Skeletal muscle tissue (tissue), 5 donors: ENCODE measurements at places on chromosomes 12 and 14. TPM values are rescaled to one million over a fixed set of nuclear protein-coding genes. Genes with fewer than 3 reads are reported as not detected.

The AKAP5 gene
- 0.52 TPM for total RNA-seq

The KRT72 gene
- not detected for total RNA-seq

The BCL2L14 gene
- under 0.01 TPM for total RNA-seq

The WBP11 gene
- 7.8 TPM for total RNA-seq

The VRTN gene
- not detected for total RNA-seq

The OR4E2 gene
- not detected for total RNA-seq

The DENR gene
- total RNA-seq: 25.1 TPM

The LYZ gene
- 34.4 TPM for total RNA-seq

The RNASE7 gene
- total RNA-seq: not detected

The EFCAB11 gene
- total RNA-seq: 7.3 TPM

The CNOT2 gene
- total RNA-seq: 134 TPM

The UBR7 gene
- total RNA-seq: 26.1 TPM

The CIROP gene
- total RNA-seq: not detected

The SLC2A14 gene
- 0.52 TPM for total RNA-seq

The HOXC9 gene
- 4.2 TPM for total RNA-seq

The INHBC gene
- not detected for total RNA-seq

The DBX2 gene
- under 0.01 TPM for total RNA-seq

The DEGS2 gene
- total RNA-seq: 0.52 TPM

The MANSC4 gene
- total RNA-seq: not detected

The POTEG gene
- total RNA-seq: not detected

The HOTAIR gene
- 2.1 TPM for total RNA-seq

The BDKRB1 gene
- not detected for total RNA-seq

The C3AR1 gene
- total RNA-seq: 7.8 TPM

The DPY19L2 gene
- 12.5 TPM for total RNA-seq

The KRT5 gene
- total RNA-seq: 1.6 TPM

The BMP4 gene
- 5.2 TPM for total RNA-seq

The GLS2 gene
- total RNA-seq: not detected

The FMNL3 gene
- 19.3 TPM for total RNA-seq

The PLEKHG7 gene
- 0.52 TPM for total RNA-seq

The GUCY2C gene
- not detected for total RNA-seq

The CD27 gene
- not detected for total RNA-seq

The GYS2 gene
- total RNA-seq: not detected

The ARF3 gene
- total RNA-seq: 19.8 TPM

The TSPAN19 gene
- total RNA-seq: not detected
